ENCODE measurements at places on chromosomes 1 and 21.

GRCh38 chr1:205287076-205287475 lies 34.5 kb downstream of the NUAK2 start:
- DNase-seq, result no peak

GRCh38 chr1:29655145-29655544 lies 418.8 kb downstream of the PTPRU start:
- no peak for DNase-seq

GRCh38 chr21:17780539-17780938 lies 38.6 kb downstream of the C21orf91 start:
- DNase-seq, result no peak

DNA sequence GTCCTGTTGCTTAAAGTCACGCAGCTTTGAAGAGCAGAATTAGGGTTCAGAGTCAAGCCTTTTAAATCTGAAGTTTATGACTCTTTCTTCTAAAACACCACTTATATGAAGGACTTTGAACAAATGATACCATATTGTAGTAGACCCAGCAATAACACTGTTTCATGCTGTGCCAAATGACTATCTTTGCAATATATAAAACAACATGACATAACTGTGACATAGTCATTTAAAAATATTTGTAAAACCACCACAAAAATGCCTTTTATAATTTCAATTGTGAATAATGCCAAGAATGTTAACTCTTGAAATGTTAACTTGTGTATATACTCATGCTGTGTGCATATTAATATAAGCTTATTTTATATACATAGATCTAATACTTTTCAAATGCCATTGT lies 452.1 kb upstream of the NEGR1 start:
- no peak for DNase-seq

DNA sequence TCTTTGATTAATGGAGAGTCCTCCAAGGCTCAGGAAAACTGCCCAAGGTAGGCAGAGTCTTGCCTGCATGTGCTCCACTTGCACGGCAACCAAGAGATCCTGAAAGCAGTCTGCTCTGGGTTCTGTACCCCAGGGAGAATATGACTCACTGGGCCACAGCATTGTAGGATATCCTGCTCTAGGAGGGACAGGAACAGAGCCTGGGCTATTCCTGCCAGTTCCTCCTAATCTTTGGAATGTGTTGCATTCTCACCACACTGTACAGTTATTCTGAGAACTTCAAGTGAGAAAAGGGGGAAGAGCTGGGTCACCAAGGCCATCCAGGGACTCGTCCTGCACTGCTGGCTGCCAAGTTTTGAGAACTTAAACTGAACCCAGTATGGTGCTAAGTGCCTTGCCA lies 278.5 kb downstream of the MATN1 start:
- DNase-seq, result no peak

- no peak for DNase-seq
These were observed 7.9 kb upstream of the ADGRB2 start for GRCh38 chr1:31771891-31772668.

DNA sequence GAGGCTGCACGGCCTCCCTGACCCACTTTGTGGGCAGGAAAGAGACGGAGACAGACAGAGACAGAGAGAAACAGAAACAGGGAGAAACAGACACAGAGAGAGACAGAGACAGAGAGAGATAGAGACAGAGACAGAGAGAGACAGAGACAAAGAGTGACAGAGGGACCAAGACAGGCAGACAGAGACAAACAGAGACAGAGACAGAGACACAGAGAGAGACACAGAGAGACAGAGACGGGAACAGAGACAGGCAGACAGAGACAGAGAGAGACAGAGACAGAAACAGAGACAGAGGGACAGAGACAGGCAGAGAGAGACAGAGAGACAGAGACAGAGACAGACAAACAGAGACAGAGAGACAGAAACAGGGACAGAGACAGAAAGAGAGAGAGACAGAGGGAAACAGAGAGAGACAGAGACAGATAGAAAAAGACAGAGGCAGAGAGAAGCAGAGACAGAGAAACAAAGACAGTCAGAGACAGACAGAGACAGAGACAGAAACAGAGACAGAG lies 3.1 kb downstream of the COL6A1 start:
- DNase-seq, result no peak

DNA sequence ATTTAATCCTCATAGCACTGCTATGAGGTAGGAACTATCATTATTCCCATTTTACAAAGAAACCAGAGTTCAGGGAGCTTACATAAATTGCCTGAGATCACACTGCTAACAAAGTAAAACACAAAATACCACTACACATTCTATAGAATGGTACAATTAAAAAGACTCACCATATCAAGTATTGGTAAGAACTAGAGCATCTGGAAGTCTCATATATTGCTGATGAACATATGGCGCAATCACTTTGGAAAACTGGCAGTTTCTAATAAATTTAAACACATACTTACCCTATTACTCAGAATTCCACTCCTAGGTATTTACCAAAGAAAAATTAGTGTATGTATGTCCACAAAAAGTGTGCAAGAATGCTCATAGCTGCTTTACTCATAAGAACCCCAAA lies 261.5 kb downstream of the RRAGC start:
- DNase-seq, result no peak

DNA sequence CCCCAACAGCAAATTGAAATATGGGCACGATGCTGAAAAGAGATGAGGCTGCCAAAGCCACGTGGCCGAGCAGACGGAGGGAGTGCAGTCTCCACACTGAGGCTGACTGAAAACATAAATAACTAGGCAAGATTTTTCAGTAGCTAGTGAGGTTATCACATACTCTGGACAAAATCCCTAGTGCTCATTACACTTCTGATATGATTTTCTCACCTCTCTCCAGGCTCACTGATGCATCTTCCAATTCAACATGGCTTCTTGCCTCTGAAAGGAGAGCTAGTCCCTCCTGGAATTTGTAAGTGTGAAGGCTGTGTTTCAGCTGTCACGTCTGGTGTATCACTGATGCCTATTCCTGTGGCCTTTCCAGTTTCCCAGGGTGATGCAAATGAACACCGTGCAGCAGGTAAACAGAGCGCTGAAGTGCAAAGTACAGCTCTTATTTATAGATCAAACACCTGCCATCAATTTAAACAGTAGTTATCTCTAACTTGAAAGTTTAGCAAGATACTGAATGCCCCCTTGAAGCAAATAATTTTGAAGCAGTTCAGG lies 656.1 kb downstream of the KIF26B start:
- no peak for DNase-seq

DNA sequence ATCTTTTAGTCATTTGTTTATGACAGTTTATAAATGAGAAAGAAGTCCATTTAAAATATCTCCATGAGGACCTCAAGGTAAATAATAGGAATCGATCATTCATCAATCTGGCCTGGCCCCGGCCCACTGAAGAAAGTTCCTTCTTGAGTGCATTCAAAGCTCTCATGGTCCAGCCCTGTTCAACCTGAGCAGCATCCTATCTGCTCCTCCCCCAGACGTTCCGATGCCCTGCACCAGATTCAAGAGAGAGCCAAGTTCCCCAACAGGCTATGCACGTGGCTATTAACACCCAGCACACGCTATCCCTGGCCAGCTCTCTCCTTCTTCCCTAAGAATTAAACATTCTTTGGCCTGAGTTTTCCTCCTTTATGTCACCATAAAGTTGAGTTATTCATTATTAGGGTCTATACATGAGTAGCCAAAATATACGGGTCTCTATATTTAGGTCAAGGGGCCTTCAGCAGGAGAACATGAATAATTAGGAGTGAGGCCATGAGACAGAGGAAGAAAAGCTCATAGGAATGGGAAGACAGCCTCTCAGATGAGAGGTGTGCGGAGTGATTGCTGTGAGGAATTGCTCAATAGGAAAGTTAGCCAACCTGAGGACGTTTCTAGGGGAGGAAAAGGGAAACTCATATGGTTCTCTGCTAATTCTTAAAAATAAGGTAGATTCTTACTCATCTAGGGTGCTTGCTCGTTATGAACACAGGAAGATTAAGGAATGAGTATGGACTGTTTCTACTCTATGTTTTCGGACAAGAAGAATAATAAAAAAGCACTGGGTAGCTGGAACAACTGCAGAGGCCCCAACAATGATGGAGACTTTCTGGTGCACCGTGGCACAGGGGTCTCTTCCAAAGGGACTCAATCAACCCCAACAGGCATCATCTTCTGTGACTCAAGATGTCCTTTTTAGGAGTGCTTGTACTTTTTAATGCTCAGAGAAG lies 23.6 kb downstream of the RUNX1 start:
- no peak for DNase-seq

GRCh38 chr1:14565090-14565489 lies 33.4 kb upstream of the KAZN start:
- DNase-seq, result no peak

- no peak for DNase-seq
These were observed 117.1 kb downstream of the OSBPL9 start for GRCh38 chr1:51733793-51734522.

DNA sequence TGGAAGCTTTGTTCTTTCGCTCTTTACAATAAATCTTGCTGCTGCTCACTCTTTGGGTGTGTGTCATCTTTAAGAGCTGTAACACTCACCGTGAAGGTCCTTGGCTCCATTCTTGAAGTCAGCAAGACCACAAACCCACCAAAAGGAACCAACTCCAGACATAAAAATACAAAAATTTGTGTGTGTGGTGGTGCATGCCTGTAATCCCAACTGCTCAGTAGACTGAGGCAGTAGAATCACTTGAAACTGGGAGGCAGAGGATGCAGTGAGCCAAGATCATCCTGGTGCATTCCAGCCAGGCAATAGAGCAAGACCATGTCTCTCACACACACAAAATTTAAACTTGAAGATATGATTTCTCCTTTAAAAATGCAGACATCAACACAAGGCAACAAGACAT lies 1431.7 kb upstream of the B3GALT2 start:
- DNase-seq, result no peak

- no peak for DNase-seq
These were observed 7.4 kb downstream of the GPR137B start for GRCh38 chr1:236149696-236150228.

DNA sequence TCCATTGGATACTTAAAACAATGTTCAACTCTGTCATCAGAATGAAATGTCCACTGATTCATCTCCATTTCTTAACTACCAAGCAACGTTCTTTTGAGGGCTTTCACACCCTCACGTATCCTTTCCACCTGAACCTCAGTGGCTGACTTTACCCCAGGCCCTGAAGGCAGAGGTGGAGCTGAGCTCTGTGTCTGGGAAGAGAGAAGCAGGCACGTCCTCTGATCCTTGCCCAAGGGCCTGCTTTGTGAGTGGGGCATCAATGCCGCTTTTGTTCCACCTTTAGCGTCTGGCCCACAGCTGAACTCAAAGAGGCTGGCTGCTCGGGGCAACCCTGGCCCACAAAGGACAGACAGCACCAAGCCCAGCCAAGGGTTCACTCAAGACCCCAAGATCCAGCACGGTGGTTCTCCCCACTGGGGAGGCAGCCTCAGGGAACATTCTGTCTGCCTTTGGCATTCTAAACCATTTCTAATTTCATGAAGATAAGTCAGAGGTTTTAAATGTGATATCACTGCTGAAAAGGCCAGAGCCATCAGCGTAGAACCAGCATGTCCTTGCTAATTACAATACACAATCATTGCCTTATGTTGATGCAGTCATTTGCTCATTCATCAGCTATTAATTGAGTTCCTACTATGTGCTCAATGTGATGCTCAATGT lies 126.0 kb upstream of the UBE2U start:
- DNase-seq, result no peak

DNA sequence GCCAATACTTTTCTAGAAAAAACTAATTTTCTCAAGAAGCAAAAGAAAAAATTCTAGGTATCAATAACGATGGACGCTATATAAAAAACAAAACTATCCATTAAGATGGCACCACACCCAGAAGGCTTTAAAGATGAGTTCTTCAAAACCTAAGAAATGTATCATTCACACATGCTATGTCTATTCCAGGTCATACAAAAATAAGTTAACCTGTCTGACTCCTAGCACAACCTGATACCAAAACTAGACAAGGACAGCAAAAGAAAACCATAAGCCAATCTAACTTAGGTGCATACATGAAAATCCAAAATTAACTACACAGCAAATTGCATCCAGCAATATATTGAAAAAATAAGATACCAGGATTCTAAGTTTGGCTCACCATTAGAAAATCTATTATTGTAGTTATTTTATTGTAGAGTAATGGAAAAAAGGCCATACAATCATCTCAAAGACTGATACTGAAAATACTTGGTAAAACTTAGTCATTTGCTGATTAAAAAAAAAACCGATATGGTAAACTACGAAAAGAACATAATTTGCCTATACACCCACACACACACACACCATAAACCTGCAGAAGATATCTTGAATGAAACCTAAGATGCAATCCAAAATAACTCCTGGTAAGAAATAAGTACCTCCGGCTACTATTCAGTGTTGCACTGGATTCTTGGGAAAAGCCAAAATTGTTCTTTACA lies 55.0 kb downstream of the TRAF5 start:
- no peak for DNase-seq

- DNase-seq, result no peak
These were observed 30.5 kb upstream of the CCSAP start for GRCh38 chr1:229373395-229373794.

GRCh38 chr1:169872906-169873305 lies 20.8 kb downstream of the SCYL3 start:
- DNase-seq, result no peak

DNA sequence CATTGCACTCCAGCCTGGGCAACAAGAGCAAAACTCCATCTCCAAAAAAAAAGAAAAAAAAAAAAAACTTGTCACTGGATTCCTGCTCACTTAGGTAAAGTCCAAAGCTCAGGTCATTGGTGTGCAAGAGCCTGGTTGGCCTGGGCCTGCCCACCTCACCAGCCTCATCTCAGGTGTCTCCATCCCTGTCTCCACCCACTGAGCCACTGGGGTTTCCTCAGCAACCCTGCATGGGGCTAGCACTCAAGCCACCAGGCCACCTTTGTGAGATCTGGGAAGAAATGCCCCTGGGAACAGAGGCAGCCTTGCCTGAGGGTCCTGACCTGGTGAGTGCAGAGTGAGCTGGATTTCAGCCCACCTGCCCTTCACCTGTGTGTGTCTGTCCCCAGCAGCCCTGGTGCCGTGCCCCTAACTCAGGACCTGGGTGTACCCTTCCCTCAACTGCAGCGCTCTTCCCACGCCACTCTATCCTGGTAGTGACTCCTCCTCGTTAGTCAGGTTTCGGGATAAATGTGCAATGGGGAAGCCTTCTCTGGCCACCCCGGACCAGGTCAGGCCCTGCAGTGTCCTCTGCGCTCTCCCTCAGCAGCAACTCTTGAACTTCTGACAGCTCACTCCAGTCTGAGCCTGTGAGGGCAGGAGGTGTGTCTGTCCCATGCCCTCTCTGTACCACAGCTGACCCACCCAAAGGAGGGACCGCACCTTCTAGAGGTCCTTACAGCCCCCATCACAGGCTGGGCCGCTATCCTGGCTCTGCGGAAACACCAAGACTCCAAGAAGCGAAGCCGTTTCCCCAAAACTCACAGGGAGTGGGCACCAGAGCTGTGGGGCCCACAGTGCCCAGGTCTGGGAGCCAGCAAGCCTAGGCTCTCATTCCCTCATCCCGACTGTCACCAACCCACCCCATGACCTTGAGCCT lies 3.3 kb downstream of the PDZK1IP1 start:
- DNase-seq, result no peak
